ENCODE measurements at places on chromosomes 7 and 10.
A peak's percentile ranks its signal among the peaks of the same experiment; 100 is the strongest.

DNA sequence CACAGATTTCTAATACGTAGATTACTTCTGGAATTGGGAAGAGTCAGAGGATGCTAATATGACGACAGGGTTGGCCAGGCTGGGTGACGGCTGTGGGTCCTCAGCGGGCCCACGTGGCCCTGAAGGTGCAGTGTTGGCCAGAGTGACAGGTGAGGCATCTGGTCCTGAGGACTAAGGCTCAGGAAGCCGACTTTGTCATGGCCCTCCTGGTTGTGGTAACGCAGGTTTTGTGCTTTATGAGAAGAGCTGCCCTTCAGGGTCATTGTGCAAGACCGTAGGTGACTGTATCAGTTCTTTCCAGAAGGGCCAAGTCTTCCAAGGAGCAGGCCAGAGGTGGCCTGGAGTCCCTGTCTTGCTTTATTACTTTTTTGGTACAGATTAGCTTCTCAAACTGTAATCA, 2.5 kb downstream of the EIF3B start:
- DNase-seq = no peak

DNA sequence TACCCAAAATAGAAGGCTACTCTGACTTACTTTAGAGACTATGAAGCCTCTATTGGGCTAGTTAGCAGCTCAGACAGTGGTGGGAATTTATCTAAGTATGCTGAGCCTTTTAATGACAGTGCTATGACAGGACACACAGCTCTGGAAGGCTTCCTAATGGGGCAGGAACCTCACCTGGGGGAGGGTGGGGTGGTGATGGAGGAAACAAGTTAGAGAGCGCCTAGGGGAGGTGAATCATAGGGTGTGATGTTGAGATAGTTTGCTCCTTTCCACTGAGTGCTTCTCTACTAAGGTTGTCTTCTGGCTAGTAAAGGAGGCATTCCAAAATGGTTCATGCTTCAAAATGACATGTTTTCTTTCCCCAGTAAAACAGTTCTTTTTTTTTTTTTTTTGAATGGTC, 42.1 kb downstream of the PPP1R9A start:
- DNase-seq = no peak

DNA sequence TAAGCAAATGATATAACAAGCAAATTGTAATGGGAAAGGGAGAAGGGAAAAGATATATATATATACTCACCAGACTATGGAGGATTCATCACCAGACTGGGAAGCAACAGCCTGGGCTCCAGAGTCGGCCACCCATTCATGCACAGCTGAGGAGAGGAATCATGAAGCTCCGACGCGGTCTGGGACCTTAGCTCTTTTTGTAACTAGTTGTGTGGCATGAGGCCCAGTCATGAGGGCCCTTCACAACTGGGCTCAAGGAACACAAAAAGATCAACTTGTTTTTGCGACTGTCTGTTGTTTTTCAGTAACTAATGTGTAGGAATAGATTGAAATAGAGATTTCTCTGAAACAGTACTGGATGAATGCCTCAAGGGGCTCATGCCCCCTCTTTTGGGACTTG, 911.2 kb downstream of the TYW1 start:
- no peak for DNase-seq

GRCh38 chr10:61903221-61903927, 1.9 kb downstream of the ARID5B start:
- peak; percentile 78 for DNase-seq

DNA sequence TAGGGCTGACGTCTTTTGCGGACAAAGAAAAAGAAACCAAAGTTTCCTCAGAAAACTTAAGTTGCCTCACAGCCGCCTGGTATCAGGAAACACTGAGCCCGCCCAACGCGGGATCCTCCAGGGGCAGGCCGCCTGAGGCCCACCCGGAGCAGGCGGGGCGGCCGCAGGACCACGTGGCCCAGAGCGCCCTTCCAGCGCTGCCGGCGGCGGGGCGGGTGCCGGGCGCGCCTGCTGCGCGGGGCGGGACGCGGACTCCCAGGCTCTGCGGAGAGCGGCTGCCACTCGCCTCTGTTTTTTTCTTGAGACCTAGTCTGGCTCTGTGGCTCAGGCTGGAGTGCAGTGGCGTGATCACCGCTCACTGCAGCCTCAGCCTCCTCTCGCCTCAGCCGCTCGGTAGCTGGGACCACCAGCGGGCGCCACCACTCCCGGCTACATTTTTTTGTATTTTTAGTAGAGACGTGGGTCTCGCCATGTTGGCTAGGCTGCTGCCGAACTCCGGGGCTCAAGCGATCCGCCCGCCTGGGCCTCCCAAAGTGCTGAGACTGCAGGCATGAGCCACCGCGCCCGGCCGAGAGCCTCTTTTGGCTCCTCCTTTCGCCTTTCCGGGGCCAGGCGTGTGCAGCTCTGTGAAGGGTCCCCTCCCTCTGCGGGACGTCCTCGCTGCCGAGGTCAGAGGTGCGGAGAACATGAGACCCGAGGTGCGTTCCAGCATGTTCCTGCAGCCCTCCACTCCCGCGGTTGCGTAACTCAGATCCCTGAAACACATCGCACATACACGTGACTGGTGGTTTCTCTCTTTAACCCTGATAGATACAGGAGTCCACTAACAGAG, 11.6 kb upstream of the HNRNPF start:
- peak; percentile 86 for DNase-seq

DNA sequence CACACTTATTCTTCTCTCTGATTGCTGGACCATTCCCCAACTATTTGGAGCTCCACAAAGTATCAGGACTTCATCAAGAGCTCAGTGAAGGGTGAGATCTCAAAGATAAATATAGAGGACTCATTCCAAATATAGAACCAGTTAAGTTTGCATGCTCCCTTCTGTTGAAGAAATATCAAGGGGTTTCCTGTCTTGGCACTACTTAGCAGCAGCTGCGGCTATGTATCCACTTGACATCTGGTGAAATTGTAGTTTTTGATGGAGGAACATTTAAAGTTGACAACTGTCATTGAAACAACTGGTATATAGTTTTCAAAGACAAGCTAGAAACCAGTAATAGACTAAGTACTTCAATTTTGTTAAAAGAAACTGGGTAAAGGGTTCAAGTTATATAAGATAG, 1.0 kb upstream of the SPAG6 start:
- no peak for DNase-seq

- DNase-seq = no peak
These were observed 278.1 kb downstream of the HTR7 start for GRCh38 chr10:90579602-90580242.

- DNase-seq = no peak
These were observed 13.8 kb upstream of the MPP7 start for GRCh38 chr10:28316696-28317095.

DNA sequence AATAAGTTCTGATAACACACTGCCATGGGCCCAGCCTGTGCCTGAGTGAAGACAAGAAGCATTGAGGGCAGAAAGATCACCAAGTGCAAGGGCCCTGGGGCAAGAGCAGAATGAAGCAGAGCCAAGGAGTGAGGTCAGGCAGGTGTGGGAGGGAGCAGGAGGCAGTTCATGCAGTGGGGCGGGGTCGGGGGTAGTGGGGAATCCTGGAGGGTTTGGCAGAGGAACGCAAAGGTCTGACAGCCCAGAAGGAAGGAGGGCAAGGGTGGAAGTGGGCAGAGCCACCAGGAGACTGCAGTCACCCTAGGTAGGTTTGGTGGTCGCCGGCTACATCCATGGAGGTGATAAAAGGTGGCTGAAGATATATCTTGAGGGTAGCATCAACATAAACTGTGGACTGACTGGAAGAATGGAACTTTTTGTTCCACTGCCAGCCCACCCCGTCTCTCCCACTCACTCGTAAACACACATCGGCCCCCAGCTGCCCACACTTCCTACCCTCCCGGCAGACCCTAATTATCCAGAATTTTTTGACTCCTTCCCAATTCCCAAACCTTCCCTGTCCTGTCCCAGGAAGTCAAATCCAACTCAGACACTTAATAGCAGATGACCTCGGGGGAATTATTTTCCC, 172.4 kb downstream of the ARHGAP12 start:
- DNase-seq = no peak

GRCh38 chr10:114012650-114013049, 31.0 kb upstream of the ADRB1 start:
- DNase-seq = no peak

DNA sequence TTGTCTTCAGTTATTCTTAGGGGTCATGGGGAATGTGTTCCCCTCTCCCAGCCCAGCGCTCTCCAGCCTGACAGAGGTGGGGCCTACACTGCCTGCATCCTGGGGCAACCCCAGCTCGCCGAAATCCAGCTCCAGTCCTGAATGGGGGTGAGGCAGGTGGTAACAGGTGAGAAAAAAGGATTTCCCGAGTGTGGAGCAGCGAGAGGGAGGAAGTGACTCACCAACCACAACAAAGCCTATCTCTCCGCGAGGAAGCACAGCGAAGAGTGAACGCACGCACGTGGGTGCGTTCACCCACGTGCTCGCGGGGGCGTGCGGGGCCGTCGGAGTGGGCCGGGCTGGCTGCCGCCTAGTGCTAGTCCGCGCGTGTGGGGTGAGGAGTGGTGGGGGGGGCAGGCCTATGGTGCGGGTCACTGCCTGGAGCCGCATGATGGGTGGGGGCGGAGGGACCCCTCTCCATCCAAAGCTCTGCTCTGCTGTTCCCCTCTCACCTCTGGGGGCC, 855 bp upstream of the PALD1 start:
- peak; percentile 74 for DNase-seq

- no peak for DNase-seq
These were observed 79.1 kb upstream of the PDCD4 start for GRCh38 chr10:110792476-110793125.

GRCh38 chr10:1395481-1396296, 339.5 kb downstream of the WDR37 start:
- no peak for DNase-seq

DNA sequence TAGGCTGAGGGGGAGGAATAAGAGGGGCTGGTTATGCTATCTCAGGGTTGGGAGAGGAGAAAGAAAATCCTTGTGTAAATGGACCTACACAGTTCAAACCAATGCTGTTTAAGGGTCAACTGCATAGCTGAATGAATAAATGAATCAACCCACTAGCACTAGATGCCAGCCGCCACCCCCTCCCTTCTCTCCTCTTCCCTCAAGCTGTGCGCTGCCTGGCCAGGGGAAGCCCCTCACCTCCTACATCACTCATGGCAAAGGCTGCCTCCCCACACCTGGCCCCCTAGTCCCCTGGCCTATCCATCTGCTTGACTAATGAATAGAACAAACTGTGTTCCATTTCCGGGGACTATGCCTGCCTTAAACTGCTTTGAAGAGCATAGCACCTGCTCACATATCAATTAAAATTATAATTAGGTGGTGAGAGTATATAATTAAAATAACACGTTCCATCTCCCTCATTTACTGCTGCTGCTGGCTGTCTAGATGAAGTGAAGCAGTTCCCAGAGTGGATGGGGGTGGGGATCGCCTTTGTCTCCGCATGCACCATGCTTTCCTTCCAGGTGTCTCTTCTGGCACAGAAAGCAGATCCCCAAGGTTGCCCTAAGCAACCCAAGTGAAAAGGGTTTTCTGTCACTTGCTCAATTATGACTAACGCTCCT, 32.6 kb downstream of the GRID1 start:
- no peak for DNase-seq

DNA sequence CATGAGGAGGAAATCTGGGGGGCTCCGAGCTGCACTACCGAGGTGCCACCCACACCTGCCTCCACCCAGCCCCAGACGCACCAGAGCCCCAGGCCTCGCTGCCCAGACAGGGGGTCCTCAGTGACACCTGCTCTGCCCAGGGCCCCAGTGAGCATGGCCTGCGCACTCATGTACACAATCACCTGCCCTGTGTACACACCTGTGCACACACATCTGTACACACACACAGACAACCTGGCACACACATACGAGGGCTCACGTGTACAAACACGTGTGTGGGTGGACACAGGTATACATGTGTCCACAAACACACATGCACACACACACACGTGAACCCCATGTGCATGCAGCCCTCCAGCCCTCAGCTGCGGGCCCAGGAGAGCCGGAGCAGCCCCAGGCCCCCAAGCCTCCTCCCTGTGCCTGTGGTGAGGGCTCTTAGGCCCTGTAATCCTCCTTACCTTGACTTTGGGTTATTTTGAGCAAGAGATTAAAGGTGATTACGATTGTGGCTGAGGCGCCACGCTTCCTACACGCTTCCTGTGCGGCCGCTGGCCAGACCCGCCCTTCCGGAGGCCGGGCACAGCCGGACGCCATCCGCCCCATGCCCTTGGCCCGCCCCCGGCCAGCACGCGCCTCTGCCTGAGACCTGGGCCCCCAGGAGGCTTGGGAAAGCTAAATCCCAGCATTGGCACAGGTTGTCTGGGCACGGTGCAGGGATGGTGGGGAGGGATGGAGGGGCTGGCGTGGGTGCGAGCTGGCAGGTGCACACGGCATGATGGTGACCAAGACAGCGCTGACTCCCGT, 71.9 kb downstream of the ELFN1 start:
- peak; percentile 8 for DNase-seq

DNA sequence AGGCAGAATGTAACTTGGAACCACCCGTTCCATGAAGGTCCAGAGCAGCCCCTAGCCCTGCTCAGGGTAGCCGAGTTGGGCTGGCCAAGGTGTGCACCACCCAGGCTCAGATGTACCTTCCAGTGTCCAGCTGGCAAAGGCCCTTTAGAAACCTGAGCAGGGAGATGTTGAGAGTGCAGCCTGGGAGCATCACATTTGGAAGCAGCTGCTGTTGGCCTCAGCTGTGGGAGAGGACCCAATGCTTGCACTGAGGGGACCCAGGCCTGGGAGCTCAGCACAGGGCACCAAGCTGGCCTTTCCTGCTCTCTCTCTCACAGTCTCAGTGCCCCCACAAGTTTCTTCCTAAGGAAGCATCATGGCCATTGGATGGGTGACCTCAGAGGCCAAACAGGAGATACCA, 33.5 kb downstream of the ANXA8 start:
- DNase-seq = no peak

DNA sequence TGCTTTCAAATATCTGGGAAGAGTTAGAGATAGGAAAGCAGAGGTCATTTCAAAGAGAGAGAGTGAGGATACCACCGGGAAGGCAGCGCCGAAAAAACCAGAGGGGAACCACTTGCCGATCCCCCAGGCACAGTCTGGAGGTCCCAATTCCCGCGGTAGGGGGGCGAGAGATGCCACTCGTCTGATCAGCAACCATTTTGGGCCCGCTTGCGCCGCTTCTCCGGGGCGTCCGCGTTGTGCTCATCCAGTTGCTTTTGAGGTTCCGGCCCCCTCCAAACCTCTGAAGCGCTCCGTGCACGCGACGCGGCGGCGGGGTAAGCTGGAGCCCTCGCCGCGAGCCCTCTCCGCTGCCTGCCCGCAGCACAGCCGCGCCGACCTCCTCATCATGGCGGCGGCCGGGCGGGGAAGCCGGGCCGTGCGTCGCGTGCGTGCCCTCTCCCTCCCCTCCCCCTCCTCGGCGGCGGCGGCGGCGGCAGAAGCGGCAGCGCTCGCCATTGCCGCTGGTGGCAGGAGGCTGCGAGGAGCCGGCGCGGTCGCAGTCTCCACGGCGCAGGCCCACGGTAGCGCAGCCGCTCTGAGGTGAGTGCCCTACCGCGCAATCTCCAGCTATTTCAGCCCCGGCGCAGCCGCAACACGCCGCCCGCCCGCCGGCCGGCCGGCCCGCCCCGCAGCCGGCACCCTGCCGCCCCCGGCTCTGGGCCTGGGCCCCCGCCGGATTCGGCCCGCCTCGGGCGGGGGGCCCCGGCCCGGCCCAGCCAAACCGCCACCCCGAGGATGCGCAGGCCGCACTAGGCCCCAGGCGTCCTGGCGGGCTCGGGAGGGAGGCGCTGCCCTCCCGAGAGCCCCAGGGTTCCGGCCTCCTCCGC, at the start of gene NRF1:
Gene NRF1 (plus strand): TSS at position 475 of the 866 bp plus-strand sequence. CDS start 45,632 bp downstream, outside the sequence.
- peak; percentile 90 for DNase-seq

- DNase-seq = no peak
These were observed 23.0 kb downstream of the ECHDC3 start for GRCh38 chr10:11765141-11765540.

Measured in activated CD4-positive, alpha-beta T cell treated with anti-CD3 and anti-CD28 coated beads, Interleukin-2, amount 50 U/mL, for 48 hours (primary cell).